ENCODE measurements at places on chromosomes 13 and 19.

GRCh38 chr13:30616927-30617314 lies 799 bp upstream of the USPL1 start:
- DNase-seq, result peak; percentile 85

GRCh38 chr19:47821460-47822020 lies at the start of gene CRX:
TSS of gene CRX (plus strand) at chr19:47821937. CDS start at chr19:47834444, 12,507 bp downstream.
- no peak for DNase-seq

- DNase-seq, result no peak
Observed at GRCh38 chr13:73138276-73138637, 79.5 kb downstream of the KLF5 start.

DNA sequence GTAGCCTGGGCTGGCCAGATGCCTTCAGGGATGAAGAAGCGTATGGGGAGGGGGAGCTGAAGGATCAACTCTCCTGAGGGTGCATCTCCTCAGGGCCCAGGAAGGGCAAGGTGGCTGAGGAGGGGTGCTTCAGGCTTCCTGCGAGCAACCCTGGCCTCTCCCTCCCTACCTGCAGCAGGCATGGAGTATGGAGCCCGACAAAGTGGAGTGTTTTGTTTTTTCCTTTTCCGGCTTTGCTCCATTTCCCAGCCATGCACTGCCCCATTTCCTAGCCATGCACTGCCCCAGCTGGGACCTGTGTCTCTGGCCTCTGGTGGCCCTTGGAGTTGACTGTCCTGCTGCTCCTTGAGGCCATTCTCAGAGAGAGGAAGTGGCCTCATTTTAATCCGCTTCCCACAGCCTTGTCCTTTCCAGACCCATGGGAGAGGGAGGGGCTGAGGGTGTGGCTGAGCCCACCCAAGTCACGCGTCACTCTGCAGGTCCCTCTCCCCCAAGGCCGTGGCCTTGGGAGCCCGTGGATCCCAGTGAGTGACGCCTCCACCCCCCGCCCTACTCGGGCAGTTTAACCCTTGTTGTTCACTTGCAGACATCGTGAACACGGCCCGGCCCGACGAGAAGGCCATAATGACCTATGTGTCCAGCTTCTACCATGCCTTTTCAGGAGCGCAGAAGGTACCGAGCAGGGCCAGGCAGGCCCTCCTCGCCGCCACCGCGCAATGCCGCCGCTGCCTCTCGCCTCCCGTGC lies 34.4 kb downstream of the CAPN12 start:
- DNase-seq, result no peak

- DNase-seq, result peak; percentile 99
Observed at GRCh38 chr19:16197622-16198369, at the start of gene AP1M1. TSS of gene AP1M1 (plus strand) at chr19:16197911. CDS start at chr19:16198027, 116 bp downstream.

GRCh38 chr13:98222081-98222554 lies 45.0 kb upstream of the RNF113B start:
- DNase-seq, result no peak

DNA sequence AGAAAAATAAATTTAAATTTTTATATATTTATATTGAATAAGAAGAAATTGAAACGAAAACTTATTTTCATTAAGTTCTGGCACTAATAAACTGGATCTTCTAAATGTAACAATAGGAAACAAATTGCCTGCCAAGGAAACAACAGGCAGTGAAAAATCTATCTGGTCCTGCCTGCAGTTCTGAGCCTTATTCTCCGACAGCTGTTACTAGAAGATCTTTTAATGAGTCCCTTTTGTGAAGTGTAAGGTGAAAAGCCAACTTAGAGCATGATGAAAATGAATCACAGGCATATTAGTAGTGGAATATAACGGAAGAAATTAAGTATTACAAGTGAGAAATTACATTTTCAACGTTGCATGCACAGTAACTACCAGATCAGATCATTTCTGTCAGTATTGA lies 1002.7 kb upstream of the PCDH20 start:
- DNase-seq, result no peak
